Uterus (tissue), 4 donors: ENCODE measurements at places on chromosomes 2 and 18. TPM values are rescaled to one million over a fixed set of nuclear protein-coding genes. Genes with fewer than 3 reads are reported as not detected.

- no peak for DNase-seq
Observed at GRCh38 chr18:49886891-49887764, 73.8 kb upstream of the ACAA2 start.

DNA sequence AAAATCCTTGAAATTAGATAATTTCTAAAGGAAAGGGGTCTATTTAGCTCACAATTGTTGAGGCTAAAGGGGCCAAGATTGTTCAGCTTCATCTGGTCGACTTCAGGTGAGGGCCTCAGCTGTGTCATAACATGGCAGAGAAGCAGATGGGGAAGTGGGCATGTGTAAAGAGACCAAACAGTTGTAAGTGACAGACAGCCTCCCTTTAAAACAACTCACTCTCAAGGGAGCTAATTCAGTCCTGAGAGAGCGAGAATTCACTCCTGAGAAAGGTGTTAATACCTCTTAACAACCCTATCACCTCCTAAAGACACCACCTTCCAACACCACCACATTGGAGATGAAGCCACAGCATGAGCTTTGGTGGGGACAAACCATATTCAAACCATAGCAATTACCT lies 62.4 kb downstream of the KCMF1 start:
- DNase-seq, result no peak

Gene BCL11A
- 8.8 TPM for total RNA-seq

GRCh38 chr18:69558052-69558451 lies 157.4 kb downstream of the DOK6 start:
- no peak for DNase-seq

- no peak for DNase-seq
Observed at GRCh38 chr2:4219101-4219500, 515.7 kb downstream of the DCDC2C start.

Gene SLC5A7
- total RNA-seq, result not detected

Gene ZAP70
- 6.4 TPM for total RNA-seq

GRCh38 chr2:120225549-120226065 lies 2.4 kb upstream of the TMEM185B start:
- DNase-seq, result no peak

Gene RAB6C
- total RNA-seq, result 0.21 TPM

DNA sequence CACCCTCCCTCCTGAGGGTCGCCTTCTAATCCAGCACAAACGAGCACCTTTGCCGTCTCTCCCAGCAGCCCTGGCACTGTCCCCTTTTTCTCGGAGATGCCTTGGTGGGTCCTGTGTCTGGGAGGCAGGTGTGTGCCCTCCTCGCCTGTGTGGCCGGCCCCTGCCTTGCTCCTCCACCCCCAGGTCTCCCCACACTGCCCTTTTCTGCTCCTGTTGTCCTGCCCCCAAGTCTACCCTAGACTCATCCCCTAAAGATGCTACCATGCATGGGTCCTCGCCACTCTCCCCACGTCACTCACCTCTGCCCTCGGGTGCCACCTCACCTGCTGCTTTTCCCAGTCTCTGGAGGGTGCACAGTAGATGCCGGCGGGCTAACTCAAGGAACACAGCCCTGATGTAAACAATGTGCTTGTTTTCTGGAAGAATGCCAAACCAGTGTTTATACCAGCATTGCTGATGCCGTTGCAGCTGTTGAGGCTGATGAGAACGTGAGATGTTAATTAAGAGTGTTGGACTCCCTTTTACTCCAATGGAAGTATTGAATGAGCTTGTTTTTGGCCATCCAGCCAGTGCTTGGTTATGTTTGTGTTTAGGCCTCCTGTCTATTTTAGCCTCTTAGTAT lies 223.1 kb downstream of the AGAP1 start:
- DNase-seq, result no peak

Gene LIPG
- total RNA-seq, result 8.0 TPM

DNA sequence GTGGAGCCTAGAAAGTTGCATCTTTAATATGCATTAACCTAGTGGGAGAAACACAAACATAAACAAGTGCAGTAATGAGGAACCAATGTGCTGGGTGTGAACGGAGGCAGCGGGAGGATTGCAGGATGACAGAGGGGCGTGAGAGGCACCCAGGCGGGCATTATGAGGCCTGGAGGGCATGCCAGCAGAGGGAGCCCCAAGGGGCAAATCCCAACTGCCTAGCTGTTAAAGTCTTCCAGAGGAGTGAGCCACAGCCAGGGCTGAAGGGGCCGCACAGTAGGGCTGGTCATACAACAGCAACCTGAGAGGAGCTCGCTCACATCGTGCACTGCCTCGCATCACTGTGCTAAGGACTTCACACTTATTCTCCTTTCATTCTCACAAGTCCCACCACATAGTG lies 13.3 kb upstream of the PRELID3A start:
- DNase-seq, result no peak

Gene HOXD4
- total RNA-seq, result 16.5 TPM

- DNase-seq, result peak; percentile 23
Observed at GRCh38 chr2:66334237-66335029, 100.5 kb upstream of the MEIS1 start.

GRCh38 chr2:148023861-148024260 lies 3.0 kb downstream of the MBD5 start:
- DNase-seq, result no peak

GRCh38 chr2:27350106-27350693 lies 6.4 kb downstream of the GTF3C2 start:
- no peak for DNase-seq

Gene MRO
- total RNA-seq, result not detected

GRCh38 chr2:123692121-123692520 lies 333.0 kb upstream of the CNTNAP5 start:
- no peak for DNase-seq

GRCh38 chr2:238912228-238912915 lies 64.5 kb downstream of the TWIST2 start:
- no peak for DNase-seq

GRCh38 chr2:160397530-160397865 lies 96.1 kb downstream of the RBMS1 start:
- no peak for DNase-seq

- no peak for DNase-seq
Observed at GRCh38 chr2:120348737-120349439, 3.0 kb downstream of the INHBB start.

DNA sequence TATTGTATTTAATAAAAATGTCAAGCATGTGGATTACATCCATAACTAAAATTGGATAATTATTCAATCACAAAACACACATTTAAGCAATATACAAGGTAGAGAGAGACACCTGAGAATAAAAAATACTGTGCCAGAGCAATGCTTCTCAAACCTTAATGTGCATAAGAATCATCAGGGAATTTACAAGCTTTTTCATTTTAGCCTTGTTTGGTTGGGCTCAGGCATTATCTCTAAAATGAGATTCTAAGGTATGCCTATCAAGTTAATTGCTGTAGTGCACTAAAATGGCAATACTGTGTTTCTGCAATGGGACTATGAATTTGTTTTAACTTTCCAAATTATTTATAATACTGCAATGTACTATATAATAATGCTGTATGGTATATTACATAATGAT lies 983 bp downstream of the MOB1A start:
- no peak for DNase-seq

- no peak for DNase-seq
Observed at GRCh38 chr18:76568731-76569130, 73.7 kb upstream of the ZNF516 start.

DNA sequence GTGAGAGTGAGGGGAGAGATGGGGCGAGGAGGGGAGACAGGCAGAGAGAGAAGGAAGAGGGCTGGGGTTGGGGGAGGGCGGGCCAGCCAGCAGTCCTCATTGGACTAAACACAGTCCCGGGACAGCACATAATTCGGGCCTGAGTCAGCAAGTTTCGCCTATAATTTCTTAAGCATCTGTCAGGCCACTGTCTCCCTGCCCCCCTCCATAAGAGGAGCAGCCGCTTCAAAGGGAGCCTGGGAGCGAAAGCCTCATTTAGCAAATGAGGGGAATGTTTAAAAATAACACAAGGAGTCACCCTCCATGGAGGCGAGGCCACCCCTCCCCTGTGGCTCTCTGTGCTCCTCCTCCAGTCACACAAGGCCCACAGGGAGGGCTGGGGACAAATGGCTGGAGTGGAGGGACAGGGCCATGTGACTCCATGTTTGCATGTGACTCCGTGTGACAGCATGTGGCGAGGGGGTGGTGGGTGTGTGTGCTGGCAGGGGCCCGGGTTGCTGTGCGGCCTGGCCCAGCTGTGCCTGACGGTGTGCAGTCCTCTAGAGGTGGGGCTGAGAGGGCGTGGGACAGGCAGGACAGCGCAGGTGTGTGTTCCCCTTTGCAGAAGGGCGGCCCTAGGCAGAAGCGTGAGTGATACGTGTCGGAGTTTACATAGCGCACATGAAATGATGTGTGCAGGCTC lies 162.4 kb downstream of the CELF4 start:
- no peak for DNase-seq

GRCh38 chr2:4597400-4597799 lies 894.0 kb downstream of the DCDC2C start:
- no peak for DNase-seq

DNA sequence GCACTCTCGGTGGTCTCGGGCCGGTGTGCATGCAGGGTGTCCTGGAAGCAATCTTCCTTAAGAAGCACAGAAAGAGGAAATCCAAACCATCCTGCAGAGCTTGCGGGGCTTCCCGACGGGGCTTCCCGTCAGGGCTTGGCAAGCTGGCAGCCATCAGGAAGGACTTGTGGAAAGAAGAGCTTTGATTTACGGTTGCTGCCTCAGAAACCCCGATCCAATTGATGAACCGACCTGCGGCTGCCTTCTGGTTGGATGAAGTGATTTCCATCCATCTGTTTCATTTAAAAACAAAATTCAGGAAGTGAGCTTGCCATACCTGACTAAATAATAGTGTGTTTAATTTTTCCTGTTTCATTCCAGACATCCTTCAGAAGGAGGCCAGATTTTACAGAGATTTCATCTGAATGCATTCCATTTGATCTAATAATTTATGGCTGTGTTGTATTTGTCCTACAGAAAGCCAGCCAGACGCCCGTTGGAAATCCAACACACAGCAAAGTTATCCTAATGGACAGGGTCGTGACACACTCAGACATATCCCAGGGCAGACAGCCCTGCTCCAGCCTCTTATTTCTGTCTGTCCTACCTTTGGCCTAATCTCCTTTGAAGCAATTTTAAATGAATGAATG lies 141.3 kb downstream of the SEPTIN10 start:
- DNase-seq, result no peak

Gene NEU4
- 0.21 TPM for total RNA-seq

Gene MARCO
- total RNA-seq, result 2.3 TPM

GRCh38 chr2:232460171-232460570 lies 4.2 kb downstream of the ALPI start:
- DNase-seq, result no peak

Gene NCKAP5
- total RNA-seq, result 0.55 TPM

Gene STON1
- 75.3 TPM for total RNA-seq

Gene MYOM1
- 9.7 TPM for total RNA-seq

Gene PFN4
- not detected for total RNA-seq

DNA sequence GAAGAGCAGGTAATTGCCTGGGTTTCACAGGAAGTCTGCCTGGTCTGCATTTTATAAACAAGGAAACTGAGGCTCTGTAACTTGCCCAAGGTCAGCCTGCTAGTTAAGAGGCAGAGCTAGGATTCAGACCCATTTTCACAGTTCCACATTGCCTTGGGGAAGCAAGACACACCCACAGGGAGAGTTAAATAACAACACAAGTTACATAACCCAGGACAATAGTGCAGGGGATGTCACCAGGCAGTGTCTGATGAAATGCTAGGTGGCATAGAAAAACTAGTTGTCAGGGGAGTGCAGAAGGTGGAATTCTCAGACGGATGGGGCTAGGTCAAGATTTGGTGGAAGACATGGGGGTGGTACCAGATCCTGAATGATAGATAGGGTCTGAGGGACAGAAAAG lies 69.7 kb downstream of the PRKCE start:
- no peak for DNase-seq

- no peak for DNase-seq
Observed at GRCh38 chr2:117785740-117786139, 28.8 kb upstream of the DDX18 start.

Gene CD8A
- 1.1 TPM for total RNA-seq

Gene EGR4
- total RNA-seq, result not detected

Gene SLC9A2
- total RNA-seq, result under 0.01 TPM

DNA sequence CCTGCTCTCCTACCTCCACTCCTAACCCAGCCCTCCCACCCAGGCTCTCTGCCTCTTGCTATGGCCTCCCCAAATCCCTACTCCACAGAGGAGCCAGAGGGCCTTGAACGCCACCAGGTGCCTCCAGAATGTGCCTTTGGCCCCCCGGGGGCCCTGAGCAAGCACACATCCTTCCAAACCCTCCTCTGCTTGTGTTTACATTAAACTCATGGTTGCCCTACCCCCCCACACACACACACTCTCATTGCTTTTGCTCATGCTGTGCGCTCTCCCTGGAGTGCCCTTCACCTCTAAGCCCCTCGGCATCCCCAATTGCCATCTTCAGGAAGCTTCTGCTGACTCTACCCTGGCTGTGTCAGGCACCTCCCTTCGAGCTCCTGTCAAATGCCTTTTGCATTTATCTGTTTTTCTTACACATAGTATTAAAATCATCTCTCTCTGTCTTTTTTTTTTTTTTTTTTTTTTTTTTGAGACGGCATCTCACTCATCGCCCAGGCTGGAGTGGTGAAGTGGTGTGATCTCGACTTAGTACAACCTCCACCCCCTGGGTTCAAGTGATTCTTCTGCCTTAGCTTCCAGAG lies 16.3 kb upstream of the TET3 start:
- DNase-seq, result no peak

GRCh38 chr2:46351750-46352138 lies 54.5 kb downstream of the EPAS1 start:
- no peak for DNase-seq

Gene NT5DC4
- not detected for total RNA-seq

Gene KATNAL2
- 2.8 TPM for total RNA-seq

Gene VIL1
- 0.28 TPM for total RNA-seq

Gene NYAP2
- not detected for total RNA-seq

GRCh38 chr2:145110668-145111356 lies 590.9 kb upstream of the ZEB2 start:
- peak; percentile 18 for DNase-seq
